ENCODE measurements at places on chromosomes 4 and X.
A peak's percentile ranks its signal among the peaks of the same experiment; 100 is the strongest.

DNA sequence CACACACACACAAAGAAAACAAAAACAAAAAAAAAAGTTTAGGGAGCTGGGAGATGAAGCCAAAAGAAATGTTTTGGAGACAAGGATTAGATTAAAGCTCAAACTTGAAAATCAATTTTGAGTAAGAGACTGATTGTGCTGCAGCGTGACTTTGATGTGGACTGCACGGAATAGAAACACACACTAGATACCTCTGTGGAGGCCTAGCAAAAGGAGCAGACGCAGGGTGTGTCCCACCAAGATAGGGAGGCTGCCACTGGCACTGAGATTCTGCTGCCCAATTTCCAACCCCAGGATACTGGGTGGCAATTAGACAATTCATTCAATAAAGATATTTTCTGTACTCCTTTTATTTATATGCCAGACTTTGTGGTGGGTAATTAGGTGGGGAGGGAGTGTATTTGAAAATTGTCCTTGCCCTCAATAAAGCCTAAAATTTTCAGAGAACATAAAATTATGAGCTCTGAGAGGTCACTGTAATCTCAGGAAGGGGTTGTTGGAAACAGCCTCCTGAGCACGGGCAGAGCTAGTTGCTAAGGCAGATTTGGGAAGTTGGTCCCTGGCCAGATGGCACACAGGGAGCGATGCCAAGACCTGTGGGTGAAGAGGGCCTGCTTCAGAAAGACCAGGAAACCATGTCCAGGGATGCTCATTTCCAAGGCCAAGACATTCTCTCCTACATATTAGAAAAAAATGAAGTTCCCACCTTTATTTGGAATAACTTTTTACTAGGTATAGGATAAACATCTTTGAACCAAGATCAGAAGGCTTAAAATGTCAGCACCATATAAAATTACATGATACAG lies 1.9 kb upstream of the PPP3CA start:
- peak; percentile 54 for DNase-seq

- no peak for DNase-seq
Measured at GRCh38 chrX:29617276-29617675, 598.1 kb upstream of the MAGEB2 start.

DNA sequence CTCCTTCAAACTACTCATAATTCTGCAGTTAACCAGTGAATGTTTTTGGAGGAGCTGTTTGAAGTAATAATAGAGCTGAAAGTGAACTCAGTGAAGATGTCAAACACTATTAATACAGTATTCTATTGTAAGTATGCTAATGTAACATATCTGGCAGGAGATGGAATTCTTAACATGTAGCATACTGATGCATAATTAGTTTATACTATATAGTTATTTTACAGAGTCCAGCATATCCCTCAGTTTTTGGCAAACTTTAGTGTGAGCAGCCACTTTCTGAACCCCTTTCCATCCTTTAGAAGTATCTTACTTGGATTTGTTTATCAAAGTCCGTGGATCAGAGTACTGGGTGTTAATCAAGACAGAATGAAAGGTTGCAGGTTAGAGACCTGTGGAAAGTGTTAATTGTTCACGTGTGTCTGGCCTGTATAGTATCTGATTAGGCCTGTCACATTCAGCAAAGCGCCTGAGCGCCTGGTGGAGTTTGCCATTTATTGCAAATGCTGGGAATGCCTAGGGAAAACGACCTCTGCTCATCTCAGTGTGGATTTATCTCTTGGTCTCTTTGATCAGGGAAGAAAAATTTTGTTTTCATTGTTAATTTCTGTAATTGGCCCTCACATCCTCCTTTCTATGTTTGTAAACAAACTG lies 251.7 kb upstream of the MAD2L1 start:
- DNase-seq = no peak

GRCh38 chr4:7557456-7557855 lies 122.7 kb upstream of the PSAPL1 start:
- peak; percentile 64 for DNase-seq

- DNase-seq = no peak
Measured at GRCh38 chrX:45274576-45274975, 73.9 kb upstream of the DIPK2B start.

GRCh38 chr4:53101191-53101581 lies 239.1 kb downstream of the RASL11B start:
- DNase-seq = no peak

DNA sequence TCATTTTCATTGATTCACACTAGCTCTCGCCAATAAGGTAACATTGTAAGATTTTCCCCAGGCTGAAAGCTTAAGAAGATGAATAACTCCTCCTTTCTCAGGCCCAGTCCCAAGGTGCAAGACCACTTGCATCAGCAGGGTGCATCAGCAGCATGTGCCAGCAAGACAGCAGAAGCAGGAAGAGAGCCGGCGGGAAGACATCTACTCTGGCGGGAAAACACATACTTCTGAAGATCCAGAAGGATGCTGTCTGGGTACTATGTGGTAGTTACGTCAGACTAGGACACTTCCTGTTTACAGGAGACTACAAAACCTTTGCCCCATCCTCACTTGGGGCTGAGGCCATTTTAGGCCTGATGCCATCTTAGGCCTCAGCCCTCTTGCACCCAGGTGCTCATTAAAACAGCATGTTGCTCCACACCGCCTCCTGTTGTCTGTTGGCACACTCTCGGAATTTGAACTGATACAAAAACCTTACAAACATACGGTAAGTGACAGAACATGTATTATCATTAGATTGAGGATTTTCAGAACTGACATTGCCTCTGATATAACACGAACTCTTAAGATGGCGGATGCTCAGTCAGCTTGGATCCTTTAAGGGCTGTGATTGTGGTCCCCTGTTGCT lies 886.5 kb upstream of the EPHA5 start:
- DNase-seq = no peak

GRCh38 chrX:123291623-123292022 lies 107.5 kb downstream of the GRIA3 start:
- DNase-seq = no peak

- no peak for DNase-seq
Measured at GRCh38 chrX:12910423-12911121, 4.2 kb downstream of the TLR8 start.

- DNase-seq = no peak
Measured at GRCh38 chr4:98518559-98519267, 139.7 kb downstream of the TSPAN5 start.

GRCh38 chr4:37968747-37969146 lies 8.5 kb downstream of the PTTG2 start:
- DNase-seq = no peak

GRCh38 chrX:150052226-150052625 lies 113.9 kb upstream of the EOLA2 start:
- DNase-seq = no peak

DNA sequence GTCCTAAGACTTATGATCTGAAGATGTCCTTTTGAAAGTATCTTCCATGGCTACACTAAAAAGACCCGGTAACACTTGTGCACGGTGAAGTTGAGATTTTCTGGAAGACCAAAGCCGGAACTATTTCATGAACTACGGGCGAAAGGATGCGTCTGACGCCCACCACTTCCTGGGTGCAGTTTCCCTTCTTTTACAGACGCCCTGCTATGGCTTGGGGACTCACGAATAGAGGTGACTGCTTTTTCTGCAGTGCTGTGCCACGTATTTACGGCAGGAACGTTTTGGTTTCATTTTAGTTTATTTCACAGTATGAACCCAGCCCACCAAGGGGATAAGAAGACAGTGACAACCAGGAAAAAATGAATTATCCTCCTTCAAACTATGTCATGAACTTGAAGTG lies 180.4 kb downstream of the AFAP1 start:
- DNase-seq = no peak

GRCh38 chr4:180434131-180434895 lies 1808.9 kb upstream of the TENM3 start:
- DNase-seq = no peak

GRCh38 chr4:112979881-112980421 lies 69.5 kb upstream of the ANK2 start:
- DNase-seq = no peak

GRCh38 chrX:1491851-1492349 lies 39.2 kb upstream of the ASMTL start:
- peak; percentile 33 for DNase-seq

Measured in urothelium cell line (cell line).